ENCODE measurements at places on chromosomes 2 and 18.
A peak's percentile ranks its signal among the peaks of the same experiment; 100 is the strongest.

DNA sequence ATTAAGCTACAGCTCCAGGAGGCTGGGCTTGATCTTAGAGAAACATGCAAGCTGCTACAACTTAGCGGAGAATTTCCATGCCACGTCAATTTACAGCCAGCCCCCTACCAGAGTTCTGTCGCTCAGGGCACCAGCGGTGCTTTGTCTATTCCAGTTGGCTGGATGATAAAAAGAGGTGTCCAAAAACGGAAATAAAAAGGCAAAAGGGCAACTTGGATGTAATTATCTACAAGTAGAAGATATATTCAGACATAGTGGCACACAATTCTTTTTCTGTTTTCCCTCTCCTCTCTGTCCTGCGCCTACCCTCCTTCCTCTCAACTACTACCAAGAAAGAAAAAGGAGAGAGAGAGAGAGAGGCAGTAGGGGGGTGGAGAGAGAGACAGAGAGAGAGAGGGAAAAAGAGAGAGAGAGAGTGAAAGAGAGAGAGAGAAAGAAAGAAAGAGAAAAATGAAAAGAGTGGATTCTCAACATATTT is 363 bp upstream of the RFTN2 start:
- DNase-seq = peak; percentile 83

- peak; percentile 61 for DNase-seq
Measured at GRCh38 chr2:9805435-9806297, 37.6 kb upstream of the TAF1B start.

DNA sequence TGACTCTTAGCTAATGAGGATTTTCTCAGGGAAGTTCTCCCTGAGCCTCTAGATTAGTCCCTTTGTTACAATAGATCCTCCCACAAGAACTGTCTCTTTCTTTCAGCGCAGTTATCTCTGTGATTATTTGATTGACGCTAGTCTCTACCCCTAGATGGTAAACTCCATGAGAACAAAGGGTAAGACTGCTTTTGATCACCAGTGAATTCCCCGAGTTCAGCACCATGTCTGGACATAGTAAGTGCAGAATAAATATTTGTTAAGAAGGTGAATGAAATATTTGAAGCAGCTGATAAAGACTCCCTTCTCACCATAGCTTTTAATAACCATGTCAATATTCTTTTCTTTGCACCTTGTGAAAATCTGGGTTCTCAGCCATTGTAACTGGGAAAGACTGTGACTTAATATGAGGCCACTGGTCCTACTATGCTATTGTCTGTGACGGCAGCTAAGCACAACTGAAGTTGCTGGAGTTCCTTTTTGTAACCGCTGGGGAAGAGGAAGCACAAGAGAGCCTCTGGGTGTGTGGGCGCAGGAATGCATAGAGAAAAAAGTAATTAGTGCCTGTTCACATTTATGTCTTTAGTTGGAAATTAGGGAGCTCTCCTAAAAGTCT is 214.7 kb downstream of the TGIF1 start:
- DNase-seq = peak; percentile 25

DNA sequence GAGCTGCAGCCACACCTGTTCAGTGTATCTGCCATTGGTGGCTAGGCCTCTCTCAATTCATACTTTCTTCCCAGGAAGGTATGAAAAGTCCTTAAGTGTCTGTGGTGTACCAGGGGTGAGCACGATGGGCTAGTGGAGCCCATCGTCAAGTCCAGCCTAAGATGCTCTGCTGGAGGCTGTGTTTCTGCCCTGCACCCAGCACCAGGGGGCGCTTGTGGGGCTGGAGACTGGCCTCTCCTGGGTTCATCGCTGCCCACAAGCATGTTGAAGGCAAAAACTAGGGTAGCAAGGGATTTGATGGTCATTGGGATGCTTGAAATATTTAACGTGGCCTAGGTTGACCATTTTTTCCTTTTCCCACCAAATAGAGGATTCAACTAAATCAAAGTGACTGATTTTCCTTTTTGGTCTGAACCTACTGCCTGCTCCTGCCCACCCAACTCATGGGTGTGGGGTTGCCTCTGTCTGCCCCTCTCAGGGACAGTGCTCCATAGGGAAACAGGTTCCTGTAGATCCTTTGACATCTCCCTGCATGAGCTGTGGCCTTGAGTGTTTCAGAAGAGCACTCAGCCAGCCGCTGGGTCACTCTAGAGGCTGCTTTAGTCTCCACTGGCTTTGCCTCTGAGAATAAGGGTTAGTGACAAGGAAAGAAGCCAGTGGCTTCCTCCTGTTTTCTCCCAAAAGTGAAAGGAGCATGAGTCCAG is 59.0 kb downstream of the TPGS2 start:
- no peak for DNase-seq

DNA sequence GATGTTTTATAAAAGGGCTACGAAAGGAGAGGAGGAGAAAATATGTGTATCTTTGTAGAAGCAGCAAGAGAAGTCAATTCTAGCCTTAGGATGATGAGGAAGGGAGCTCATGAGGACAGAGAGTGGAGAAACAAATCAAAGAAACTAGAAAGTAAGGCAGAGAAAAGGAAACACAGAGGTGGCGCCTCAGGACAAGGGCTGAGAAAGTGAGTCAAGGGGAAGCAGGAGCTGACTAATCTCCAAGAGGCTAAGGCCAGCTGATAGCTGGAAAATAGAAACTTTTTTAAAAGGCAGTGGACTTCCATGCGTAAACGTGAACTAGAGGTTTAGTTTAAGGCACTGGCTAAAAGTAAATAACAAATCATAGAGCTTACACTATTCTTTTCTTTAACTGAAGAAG is 173.3 kb downstream of the ANKRD44 start:
- peak; percentile 32 for DNase-seq

DNA sequence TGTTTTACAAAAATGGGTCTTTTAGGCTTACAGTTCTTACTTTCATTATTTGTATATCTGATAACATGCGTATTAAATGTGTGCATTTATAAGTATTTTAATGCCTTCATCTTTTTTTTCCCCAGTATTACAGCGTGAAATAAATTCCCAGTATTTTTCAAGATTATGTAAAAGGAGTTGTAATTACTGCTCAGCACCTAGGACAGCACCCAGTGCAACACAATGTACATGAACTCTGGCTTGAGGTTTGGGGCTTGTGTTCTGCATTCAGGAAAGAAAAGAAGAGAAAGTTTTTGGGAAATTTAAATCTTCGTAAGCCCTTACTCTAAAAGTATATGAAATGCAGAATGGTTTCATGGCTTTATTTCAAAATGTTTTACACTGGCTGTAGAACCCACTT is 16.7 kb downstream of the ZNF638 start:
- peak; percentile 36 for DNase-seq

- peak; percentile 11 for DNase-seq
Measured at GRCh38 chr2:188378371-188378950, 86.8 kb downstream of the GULP1 start.

- DNase-seq = no peak
Measured at GRCh38 chr2:149463328-149464002, 124.1 kb downstream of the MMADHC start.

All from fibroblast of upper back skin (primary cell).